Memory B cell (primary cell): ENCODE measurements at places on chromosomes 3 and 15.

DNA sequence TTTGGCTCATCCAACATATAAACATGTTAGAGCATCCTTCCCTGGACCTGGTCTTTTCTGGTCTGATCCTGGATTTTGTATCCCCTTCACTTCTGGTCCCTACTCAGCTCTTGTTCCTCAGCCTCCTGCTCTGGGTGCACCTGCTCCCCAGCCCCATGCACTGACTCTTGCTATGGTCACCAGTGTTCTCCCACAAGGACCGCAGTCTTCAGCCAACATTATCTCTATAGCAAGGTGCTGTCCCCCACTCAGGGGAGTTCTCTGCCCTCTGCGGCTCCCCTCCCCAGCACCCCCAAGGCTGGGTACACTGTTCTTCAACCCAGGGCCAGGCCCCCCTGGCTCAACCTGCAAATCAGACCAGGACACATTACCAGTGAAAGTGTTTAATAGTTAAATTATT is 80.2 kb downstream of the SEC22A start:
- H3K4me1 ChIP-seq: peaks cover 2% of the 10 kb centered on the region
- H3K27me3 ChIP-seq: peaks cover under 1% of the 10 kb centered on the region
- no peak overlapping the region for H3K27ac ChIP-seq
- no peak overlapping the region for H3K4me3 ChIP-seq

DNA sequence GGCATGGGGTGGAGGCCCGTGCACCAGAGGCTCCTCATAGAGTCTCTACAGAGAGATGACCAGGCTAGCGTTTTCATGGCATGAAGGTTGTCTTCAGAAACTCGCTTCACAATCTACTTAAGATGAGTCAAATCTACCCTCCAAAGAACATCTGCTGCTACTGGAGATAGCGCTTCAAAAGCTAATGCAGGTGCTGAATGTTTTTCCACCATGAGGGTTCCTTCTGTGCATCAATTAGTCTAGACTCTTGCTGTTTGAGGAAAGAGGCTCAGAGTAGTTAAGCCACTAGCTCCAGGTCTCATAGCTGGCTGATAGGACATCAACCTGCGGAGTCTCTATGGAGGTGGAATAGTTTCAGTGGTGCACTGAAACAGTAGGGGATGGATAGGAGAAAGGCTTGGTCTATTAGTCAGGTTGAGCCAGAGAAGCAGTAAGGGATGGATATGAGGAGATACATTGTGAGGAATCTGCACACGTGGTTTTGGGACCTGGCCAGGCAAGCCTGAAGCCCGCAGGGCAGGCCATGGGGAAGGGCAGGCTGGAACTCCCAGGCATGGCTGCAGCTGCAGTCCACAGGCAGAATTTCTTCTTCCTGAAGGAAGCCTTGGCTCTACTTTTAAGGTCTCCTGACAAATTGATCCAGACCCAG is 117.5 kb downstream of the APBA2 start:
- H3K27me3 ChIP-seq: peaks cover 2% of the 10 kb centered on the region
- H3K4me1 ChIP-seq: no peaks in the 10 kb centered on the region
- H3K4me3 ChIP-seq: no peak overlapping the region
- no peaks in the 10 kb centered on the region for H3K36me3 ChIP-seq
- H3K27ac ChIP-seq: no peak overlapping the region

DNA sequence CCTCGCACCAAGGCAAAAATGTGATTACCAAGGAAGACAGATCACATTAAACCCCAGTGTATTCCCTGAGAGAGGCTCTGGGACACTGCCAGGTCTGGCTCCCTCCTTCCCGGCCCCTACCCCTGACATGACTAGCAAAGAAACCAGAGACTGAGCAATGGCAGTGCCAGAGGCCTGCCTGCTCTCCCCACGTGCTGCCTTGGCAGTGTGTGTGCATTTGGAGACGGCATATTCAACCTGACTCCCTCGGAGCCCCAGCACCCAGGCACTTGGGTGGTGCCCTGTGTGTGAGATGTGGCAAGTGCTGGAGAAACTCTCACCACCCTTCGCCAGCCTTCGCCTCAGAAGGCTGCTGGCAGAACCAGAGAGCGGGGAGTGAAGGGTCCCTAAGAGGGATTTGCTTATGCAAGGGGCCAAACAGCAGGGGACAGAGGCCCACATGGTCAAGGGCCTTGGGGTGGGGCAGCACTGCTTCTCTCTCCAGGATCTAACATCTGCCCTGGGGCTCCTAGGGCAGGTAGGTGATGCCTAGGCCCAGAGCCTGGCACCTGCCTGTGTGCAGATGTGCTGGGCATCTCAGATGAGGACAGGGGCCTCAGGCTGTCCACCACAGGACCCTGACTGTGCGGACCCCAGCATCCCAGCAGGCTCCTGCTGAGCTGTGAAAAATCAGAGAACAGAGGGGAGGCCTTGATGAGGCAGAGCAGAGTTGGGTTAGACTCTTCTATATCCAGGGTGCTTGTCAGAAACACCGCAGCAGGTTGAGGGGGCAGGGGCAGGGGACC is 23.6 kb upstream of the PLXNA1 start:
- no peak overlapping the region for H3K4me3 ChIP-seq
- H3K36me3 ChIP-seq: peaks cover 19% of the 10 kb centered on the region
- no peak overlapping the region for H3K27ac ChIP-seq

- H3K4me3 ChIP-seq: no peak overlapping the region
- no peak for DNase-seq
- no peak overlapping the region for H3K27ac ChIP-seq
- H3K36me3 ChIP-seq: no peaks in the 10 kb centered on the region
- H3K4me1 ChIP-seq: no peaks in the 10 kb centered on the region
Measured at GRCh38 chr3:73294537-73294936, 233.1 kb downstream of the EBLN2 start.

DNA sequence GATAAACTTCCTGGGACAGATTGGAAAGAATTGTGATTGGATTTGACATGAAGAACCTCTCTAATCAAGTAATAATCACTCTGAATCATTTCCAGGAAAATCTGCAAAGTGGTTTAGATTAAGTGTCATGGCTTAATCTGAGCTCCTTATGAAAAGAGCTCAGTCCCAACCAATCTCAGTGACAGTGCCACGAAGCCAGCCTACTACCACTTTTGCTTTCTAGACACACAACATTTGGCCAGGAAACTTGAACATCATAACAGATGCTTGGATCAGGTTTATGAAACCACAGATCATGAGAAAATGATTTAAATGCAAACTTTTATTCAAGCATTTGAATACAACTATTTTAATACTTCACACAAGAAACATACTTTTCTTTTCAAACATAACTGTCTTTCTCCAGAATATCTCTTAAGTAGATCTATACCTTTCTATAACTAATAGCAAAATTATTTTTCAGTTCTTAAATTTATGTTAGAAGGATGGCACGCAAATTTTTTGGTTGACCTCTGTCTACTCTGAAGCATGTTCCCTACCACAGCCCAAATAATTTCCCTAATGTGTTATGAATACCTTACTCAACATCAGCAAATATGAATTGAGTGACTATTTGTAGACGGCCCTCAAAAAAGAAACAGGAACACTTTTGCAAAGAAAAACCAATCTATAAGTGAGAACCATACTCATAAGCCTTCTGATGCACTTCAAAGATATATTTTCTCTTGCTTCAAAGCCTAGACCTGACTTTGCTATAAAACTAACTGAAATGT is 495.0 kb upstream of the ZNF385D start:
- no peaks in the 10 kb centered on the region for H3K27me3 ChIP-seq
- DNase-seq: no peak
- no peaks in the 10 kb centered on the region for H3K36me3 ChIP-seq

DNA sequence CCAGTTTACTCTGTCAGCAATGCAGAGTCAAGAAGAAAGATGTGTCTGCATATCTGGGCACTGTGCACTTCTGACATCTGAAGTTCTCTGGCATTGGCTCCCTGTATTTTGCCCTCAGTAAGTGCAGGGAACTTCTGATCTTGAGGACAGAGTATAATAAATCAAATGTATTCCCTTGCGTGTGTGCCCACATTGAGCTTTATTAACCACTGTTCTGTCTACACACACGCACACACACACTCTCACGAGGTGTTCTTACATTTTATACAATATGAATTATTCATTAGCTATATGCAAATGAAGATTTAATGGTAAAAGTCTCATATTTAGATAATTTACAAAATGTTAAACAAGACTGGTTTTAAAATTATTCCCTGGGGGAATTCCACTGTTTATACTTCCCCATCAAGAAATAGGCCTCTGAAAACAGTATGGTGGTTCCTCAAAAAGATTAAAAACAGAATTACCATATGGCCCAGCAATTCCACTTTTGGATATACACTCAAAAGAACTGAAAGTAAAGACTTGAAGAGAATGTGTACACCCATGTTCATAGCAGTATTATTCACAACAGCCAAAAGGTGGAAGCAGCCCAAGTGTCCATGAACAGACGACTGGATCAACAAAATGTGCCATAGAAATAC is 24.6 kb upstream of the ANPEP start:
- H3K36me3 ChIP-seq: peaks cover 28% of the 10 kb centered on the region
- no peak overlapping the region for H3K27ac ChIP-seq
- H3K27me3 ChIP-seq: no peaks in the 10 kb centered on the region
- H3K4me1 ChIP-seq: peaks cover 8% of the 10 kb centered on the region
- no peak overlapping the region for H3K4me3 ChIP-seq

DNA sequence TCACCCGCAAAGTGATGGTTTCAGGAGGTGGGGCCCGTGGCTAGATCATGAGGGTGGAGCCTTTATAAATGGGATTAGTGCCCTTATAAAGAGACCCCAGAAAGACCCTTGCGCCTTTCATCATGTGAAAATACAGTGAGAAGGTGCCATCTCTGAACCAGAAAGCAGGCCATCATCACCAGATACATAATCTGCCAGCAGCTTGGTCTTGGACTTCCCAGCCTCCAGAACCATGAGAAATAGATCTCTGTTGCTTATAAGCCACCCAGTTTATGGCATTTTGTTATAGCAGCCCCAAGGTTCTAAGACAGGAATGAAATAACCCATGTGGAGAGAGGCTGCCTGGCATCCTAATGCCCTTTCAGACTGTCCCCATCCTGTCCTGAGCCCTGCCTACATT is 127.8 kb upstream of the SMAD3 start:
- no peaks in the 10 kb centered on the region for H3K4me1 ChIP-seq
- H3K27me3 ChIP-seq: peaks cover 8% of the 10 kb centered on the region
- no peak overlapping the region for H3K27ac ChIP-seq
- DNase-seq: no peak
- H3K36me3 ChIP-seq: peaks cover 10% of the 10 kb centered on the region
- no peak overlapping the region for H3K4me3 ChIP-seq

DNA sequence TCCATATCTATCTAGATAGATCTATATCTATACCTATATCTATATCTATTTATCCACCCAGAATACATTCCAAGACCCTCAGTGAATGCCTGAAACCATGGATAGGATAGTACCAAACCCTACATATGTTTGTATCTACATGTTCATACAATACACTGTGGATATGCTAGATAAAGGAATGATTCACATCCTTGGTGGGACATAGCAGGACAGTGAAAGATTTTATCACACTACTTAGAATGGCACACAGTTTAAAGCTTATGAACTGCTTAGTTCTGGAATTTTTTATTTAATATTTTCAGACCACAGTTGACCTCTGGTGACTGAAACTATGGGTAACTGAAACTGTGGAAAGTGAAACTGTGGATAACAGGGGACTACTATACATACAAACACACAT is 198.8 kb upstream of the TTC14 start:
- H3K36me3 ChIP-seq: no peaks in the 10 kb centered on the region
- DNase-seq: no peak
- H3K4me1 ChIP-seq: peaks cover 2% of the 10 kb centered on the region
- peaks cover 1% of the 10 kb centered on the region for H3K27me3 ChIP-seq
- H3K27ac ChIP-seq: no peak overlapping the region
- H3K4me3 ChIP-seq: no peak overlapping the region

DNA sequence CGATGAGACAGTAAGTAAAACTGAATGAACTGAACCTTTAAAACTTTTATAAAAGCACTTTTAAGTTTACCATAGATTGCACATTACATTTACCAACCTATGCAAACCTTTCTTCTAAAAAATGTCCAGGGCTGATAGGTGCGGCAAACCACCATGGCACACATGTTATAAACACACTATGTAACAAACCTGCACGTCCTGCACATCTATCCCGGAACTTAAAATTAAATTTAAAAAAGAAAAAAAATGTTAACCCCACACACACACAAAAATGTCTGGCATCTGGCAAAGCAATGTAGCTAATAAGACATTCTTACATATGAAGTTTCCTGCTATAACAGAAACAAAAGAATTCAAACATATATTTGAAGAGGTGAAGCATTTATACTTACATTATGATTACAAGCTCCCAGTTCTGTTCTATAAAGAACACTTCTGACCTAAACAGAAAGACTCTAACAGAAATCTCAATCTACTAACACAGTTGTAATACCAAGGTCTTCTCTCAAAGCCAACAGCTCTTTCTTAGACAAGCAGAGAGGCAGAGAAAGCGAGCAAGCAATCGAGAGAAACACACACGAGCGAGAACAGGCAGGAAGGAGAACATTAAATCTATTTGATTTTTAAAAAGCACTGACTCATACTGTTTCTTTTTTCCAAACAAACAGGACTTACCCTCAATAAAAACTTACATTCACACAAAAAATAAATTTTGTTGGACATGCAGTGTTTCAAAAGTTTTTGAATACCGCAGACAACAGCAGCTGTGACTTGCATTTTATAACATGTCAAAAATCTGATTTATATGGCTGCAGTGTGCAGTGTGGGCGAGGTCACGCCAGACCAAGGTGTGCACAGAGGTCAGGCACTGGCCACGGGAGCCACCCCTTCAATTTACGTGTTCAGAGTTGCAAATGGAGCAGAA is at the start of gene NRG4:
TSS of gene NRG4 (minus strand) at position 798 of the 925 bp plus-strand sequence. CDS start 1,194 bp downstream, outside the sequence.
- no peaks in the 10 kb centered on the region for H3K36me3 ChIP-seq
- peak within 1 kb of the TSS; percentile 52 for H3K4me3 ChIP-seq
- H3K4me1 ChIP-seq: peaks cover 3% of the 10 kb centered on the region
- H3K27me3 ChIP-seq: peaks cover 15% of the 10 kb centered on the region
- no peak within 1 kb of the TSS for H3K27ac ChIP-seq

GRCh38 chr3:141277451-141277850 is 45.8 kb downstream of the PXYLP1 start:
- no peak overlapping the region for H3K4me3 ChIP-seq
- peaks cover 7% of the 10 kb centered on the region for H3K36me3 ChIP-seq
- DNase-seq: no peak

GRCh38 chr3:52364322-52365035 is 48.4 kb downstream of the DNAH1 start:
- no peak for DNase-seq
- H3K27ac ChIP-seq: no peak overlapping the region
- H3K4me1 ChIP-seq: no peaks in the 10 kb centered on the region
- no peak overlapping the region for H3K4me3 ChIP-seq

DNA sequence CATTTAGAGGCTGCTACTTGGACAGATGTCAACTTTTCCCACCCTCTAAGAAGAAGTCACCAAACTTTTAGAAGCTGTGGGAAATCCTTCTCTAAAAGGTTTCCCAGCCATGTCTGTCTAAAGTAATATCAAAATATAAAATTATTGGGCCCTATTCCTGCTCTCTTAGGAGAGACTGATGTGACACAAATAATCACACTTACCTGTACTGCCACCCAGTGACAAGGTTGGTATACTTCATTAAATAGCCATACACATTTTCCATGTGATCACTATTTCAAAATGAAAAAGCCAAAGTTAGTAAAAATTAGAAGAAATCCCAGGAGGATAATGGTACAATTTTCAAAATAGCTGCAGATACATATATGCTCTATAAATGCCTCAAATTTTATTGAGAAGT is 12.6 kb downstream of the OSBPL11 start:
- no peak overlapping the region for H3K27ac ChIP-seq
- no peak for DNase-seq
- no peak overlapping the region for H3K4me3 ChIP-seq
- peaks cover 12% of the 10 kb centered on the region for H3K36me3 ChIP-seq

- H3K4me3 ChIP-seq: no peak overlapping the region
- no peaks in the 10 kb centered on the region for H3K36me3 ChIP-seq
- H3K4me1 ChIP-seq: peaks cover 9% of the 10 kb centered on the region
- peaks cover 3% of the 10 kb centered on the region for H3K27me3 ChIP-seq
- no peak overlapping the region for H3K27ac ChIP-seq
Measured at GRCh38 chr3:10376353-10376752, 55.4 kb upstream of the SEC13 start.
